ENCODE measurements at places on chromosomes 4 and X.

DNA sequence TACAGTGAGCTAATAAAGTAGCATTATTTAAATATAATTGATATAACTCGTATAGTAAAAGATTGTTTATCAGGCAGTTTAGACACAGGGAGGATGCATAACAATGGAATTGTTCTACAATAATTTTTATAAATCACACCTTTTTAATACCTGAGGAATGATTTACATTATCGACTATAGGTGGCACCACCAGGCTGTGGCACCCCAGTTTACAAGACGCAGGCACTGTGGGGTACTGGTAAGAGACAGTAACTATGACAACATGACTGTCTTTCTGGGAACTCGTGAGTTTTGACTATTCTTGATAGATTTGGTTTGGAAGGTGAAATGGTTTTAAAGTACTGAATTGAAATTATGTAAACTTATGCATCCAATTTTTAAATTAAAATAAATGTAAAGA lies 27.1 kb upstream of the STBD1 start:
- no peak for DNase-seq

DNA sequence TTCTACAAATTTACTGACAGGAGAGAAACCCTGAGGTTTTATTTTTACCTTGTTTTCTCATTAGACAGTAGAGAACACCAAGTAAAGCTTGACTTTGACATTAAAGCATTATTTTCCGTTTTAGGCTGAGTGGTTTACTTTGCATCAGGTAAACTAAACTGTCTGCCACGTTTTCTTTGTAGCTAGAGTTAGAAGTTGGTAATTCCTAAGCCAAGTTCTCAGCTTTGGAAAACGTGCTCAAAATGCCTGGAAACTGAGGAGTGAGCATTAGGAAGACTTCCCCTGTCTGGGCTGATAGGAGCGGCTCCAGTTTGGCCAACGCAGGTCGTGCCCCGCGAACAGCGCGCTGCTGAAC lies 819 bp downstream of the PDLIM3 start:
- DNase-seq: no peak

DNA sequence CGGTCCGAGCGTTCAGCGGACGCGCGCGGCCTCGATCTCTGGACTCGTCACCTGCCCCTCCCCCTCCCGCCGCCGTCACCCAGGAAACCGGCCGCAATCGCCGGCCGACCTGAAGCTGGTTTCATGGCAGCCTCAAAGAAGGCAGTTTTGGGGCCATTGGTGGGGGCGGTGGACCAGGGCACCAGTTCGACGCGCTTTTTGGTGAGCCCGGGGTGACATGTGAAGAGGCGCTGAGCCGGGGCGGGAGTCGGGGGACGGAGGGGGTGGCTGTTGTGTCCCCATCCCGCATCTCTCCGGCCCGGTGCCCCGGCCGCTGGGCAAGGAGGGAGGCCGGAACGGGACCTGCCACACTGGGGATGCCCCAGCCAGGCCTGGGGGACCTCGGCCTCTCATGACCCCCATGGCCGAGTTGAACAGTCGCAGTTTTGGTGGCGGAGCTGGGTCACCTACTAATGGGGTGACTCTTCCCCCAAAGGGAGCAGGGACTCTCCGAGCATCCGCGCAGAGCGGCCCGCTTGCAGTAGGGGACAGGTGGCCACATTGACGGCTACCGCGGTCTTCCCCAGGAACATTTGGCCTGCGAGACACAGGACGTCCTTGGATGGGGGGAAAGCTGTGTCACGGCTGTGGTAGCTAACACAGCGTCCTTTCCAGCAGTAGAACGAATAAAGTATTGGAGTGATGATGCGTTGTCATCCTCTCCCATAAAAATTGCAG lies at the start of gene GK:
GK (plus strand) TSS at position 9 of the 717 bp plus-strand sequence; CDS start at position 124, 115 bp downstream.
- DNase-seq: no peak

DNA sequence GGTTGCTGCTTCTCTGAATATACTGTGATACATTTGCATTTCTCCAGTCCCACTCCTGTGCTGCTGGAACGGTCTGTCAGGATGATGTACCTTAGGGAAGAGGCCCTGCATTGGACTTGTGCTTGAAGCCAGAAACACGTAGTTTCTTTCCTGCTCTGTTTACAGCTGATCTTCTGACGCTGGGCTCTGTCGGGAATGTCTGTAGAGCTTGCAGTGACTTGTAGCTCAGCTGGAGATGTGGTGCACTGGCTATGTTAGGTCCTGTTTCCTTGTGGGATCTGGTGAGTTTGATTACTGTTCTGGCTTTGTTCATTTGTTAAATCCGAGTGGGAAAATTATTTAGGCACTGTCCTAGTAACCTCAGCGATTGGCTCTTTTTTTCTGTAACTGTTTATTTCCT lies 137.2 kb upstream of the WDR1 start:
- DNase-seq: no peak

- DNase-seq: no peak
These were observed 51.1 kb downstream of the MCUB start for GRCh38 chr4:109611045-109611646.

DNA sequence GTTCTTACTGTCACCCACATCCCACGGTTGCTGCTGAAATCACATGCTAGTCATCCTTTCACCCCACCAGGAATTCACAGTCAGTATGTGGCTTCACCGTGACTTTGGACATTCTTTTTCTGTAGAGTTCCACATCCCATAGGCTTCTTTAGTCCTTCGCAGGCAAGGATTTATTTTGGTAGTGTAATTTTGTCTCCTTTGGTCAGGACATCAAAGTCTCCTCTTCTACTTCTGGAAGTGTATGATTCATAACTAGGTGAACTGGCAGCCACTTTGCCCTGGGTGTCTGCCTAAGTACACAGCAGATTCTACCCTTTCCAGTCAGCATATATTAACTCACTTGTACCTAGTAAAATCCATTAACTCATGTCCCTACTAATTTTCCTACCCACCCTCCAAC lies 38.3 kb upstream of the MMAA start:
- no peak for DNase-seq

DNA sequence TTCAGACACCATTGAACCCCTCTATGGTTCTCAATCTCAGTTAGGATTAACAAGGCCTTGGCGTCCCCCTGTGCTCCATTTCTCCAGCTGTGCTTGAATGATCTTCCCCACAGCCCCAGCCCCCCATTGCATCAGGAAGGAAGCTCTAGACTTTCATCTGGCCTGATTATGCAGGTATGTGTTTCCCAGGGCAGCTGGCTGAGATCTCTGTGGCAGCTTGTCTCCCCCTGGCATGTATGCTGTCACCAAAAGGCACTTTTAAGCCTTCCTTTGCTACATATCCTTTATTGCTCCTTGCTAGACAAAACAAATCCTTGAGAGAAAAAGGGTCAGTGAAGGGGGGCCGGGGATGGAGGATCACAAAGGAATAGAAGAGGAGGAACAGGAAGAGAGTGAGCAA lies 1056.0 kb upstream of the SLIT2 start:
- DNase-seq: no peak

GRCh38 chrX:40144576-40144975 lies 46.8 kb upstream of the BCOR start:
- DNase-seq: no peak

GRCh38 chr4:108336076-108336475 lies 167.3 kb upstream of the LEF1 start:
- DNase-seq: no peak

GRCh38 chr4:958314-958665 lies 15.1 kb downstream of the DGKQ start:
- no peak for DNase-seq

- no peak for DNase-seq
These were observed 4.2 kb upstream of the LEF1 start for GRCh38 chr4:108172753-108173598.

- no peak for DNase-seq
These were observed 543.8 kb upstream of the ZFP42 start for GRCh38 chr4:187451776-187452175.

GRCh38 chrX:103170216-103170615 lies 44.7 kb upstream of the BEX4 start:
- no peak for DNase-seq

GRCh38 chr4:147134536-147135210 lies 189.0 kb upstream of the TTC29 start:
- no peak for DNase-seq

DNA sequence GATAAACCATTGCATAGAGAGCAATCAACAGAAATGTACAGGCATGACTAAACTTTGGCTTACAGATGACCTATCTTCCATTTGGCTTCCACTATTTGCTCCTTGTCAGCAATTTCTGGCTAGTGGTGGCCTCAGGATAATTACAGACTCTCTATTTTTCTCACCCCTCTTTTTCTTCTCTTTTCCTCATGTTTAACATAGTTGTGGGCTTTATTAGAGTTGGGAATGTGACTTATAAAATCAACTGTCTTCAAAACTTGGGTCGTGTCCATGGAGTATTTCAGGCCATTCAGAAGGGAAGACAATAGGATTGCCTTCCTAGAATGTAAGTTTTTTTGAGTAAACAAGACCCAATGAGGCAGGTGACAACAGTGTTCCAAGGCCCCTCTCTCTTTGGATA lies 236.2 kb downstream of the FRAS1 start:
- no peak for DNase-seq

DNA sequence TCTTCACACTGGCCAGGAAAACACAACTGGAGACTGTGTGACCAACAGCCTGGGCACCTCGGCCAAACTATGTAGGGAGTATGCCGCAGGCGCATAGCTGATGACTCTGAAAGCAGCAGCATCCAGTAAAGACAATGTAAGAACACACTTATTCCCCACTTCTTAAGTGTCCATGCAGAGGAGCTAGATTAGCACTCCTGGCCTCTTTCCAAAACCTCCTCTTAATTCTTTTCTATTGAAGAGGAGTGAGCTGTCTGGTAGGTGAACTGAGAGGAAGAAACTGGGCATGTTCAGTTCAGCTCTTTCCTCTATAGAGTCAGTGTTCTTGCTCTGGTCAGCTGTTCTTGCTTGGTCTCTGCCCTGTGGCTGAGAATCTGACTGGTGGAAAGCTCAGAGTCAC lies 21.1 kb downstream of the NMU start:
- DNase-seq: no peak
